ENCODE measurements at places on chromosomes 11 and 22.

GRCh38 chr11:106395716-106396349 is 318.4 kb downstream of the AASDHPPT start:
- DNase-seq: no peak
- no peak overlapping the region for H3K4me3 ChIP-seq
- H3K27ac ChIP-seq: no peak overlapping the region
- H3K4me1 ChIP-seq: no peaks in the 10 kb centered on the region
- no peaks in the 10 kb centered on the region for H3K27me3 ChIP-seq

- H3K27ac ChIP-seq: no peak overlapping the region
- H3K36me3 ChIP-seq: no peaks in the 10 kb centered on the region
- DNase-seq: no peak
- no peaks in the 10 kb centered on the region for H3K27me3 ChIP-seq
- H3K4me3 ChIP-seq: no peak overlapping the region
- H3K4me1 ChIP-seq: no peaks in the 10 kb centered on the region
Observed at GRCh38 chr11:116688202-116688540, 84.6 kb downstream of the BUD13 start.

- no peak overlapping the region for H3K4me3 ChIP-seq
- H3K27me3 ChIP-seq: no peaks in the 10 kb centered on the region
- no peak overlapping the region for H3K27ac ChIP-seq
- no peaks in the 10 kb centered on the region for H3K36me3 ChIP-seq
Observed at GRCh38 chr22:22429369-22430108, 79.0 kb downstream of the ZNF280B start.

- H3K27ac ChIP-seq: no peak overlapping the region
- H3K4me1 ChIP-seq: no peaks in the 10 kb centered on the region
- H3K27me3 ChIP-seq: no peaks in the 10 kb centered on the region
- DNase-seq: no peak
Observed at GRCh38 chr11:94673386-94673785, 94.8 kb upstream of the AMOTL1 start.

DNA sequence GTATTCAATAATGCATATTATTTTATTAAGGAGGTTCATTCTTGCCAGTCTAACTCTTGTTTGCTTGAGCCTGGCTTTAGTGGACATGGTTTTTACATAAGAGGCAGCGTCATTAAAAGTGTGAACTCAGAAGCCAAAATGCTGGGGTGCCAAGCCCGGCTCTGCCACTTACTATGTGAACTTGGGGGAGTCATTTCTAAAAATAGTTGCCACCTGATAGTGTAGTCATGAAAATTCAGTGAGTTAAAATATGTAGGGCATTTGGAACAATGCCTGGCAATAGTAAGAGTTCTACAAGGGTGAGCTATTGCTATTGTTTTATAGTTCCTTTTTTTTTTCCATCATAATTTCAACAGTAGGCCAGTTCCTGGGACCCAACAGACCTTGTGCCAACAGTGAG is 49.9 kb downstream of the TENM4 start:
- H3K27ac ChIP-seq: no peak overlapping the region
- no peak for DNase-seq
- H3K36me3 ChIP-seq: no peaks in the 10 kb centered on the region

DNA sequence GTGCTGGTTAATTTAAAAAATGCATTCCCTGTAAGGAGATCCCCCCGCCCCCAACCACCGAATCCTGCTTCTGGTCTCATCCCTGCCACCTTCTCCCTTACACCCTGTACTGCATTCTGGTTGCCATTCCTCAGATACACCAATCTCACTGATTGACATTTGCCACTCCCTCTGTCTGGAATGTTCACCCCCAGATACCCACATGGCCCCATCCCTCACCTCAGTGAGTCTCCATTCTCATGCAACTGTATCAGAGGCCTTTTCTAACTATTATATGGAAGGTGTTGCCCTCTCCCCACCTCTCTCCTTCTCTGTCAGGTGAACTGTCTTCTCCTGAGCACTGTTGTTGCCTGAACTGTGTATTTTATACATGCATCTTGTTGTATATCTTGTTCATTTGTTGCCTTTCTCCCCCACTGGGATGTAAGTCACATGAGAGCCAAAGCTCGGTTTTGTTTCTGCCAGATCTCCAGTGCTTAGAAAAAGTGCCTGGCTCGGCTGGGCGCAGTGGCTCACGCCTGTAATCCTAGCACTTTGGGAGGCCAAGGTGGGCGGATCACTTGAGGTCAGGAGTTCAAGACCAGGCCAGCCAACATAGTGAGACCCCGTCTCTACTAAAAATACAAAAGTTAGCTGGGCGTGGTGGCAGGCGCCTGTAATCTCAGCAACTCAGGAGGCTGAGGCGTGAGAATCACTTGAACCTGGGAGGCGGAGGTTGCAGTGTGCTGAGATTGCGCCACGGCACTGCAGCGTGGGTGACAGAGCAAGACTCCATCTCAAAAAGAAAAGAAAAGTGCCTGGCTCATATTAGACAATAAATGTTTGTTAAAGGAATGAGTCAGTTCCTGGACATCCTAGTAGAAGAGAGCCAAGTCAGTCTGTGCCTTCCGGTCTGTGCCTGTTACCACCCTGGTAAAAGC is 61.0 kb downstream of the TNRC6B start:
- H3K4me3 ChIP-seq: peak overlapping the region; percentile 1
- peaks cover 12% of the 10 kb centered on the region for H3K36me3 ChIP-seq
- peaks cover 50% of the 10 kb centered on the region for H3K4me1 ChIP-seq
- H3K27me3 ChIP-seq: no peaks in the 10 kb centered on the region

GRCh38 chr11:96101146-96101545 is 177.2 kb upstream of the MTMR2 start:
- H3K27ac ChIP-seq: no peak overlapping the region
- H3K36me3 ChIP-seq: no peaks in the 10 kb centered on the region
- H3K27me3 ChIP-seq: no peaks in the 10 kb centered on the region
- peaks cover 5% of the 10 kb centered on the region for H3K4me1 ChIP-seq
- H3K4me3 ChIP-seq: no peak overlapping the region

DNA sequence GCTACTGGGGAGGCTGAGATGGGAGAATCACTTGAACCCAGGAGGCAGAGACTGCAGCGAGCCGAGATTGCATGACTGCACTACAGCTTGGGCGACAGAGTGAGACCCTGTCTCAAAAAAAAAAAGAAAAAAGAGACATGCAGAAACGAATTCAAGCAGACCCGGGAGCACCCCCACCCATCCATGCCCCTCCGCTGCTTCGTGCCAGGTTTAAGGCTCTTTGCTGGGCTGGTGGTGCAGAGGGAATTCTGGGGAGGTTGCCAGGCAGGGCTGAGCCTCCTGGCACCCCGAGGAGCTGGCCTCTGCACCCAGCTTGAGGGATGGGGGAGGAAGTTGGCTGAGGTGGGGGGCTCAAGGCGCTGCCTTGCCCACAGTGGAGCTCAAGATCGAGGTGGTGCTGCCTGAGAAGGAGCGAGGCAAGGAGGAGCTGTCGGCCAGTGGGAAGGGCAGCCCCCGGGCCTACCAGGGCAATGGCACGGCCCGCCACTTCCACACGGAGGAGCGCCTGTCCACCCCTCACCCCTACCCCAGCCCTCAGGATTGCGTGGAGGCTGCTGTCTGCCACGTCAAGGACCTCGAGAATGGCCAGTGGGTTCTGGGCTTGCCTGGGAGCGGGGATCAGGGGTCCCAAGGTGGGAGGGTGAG is 6.0 kb downstream of the AIFM3 start:
- no peaks in the 10 kb centered on the region for H3K27me3 ChIP-seq
- H3K4me3 ChIP-seq: no peak overlapping the region
- no peaks in the 10 kb centered on the region for H3K36me3 ChIP-seq
- H3K27ac ChIP-seq: no peak overlapping the region
- H3K4me1 ChIP-seq: no peaks in the 10 kb centered on the region

- no peak for DNase-seq
- H3K27ac ChIP-seq: no peak overlapping the region
- no peaks in the 10 kb centered on the region for H3K36me3 ChIP-seq
- no peak overlapping the region for H3K4me3 ChIP-seq
- no peaks in the 10 kb centered on the region for H3K27me3 ChIP-seq
- no peaks in the 10 kb centered on the region for H3K4me1 ChIP-seq
Observed at GRCh38 chr11:12706545-12707499, 32.6 kb downstream of the TEAD1 start.

GRCh38 chr11:126136507-126136906 is 73.8 kb upstream of the CDON start:
- no peak overlapping the region for H3K4me3 ChIP-seq
- peaks cover 3% of the 10 kb centered on the region for H3K27me3 ChIP-seq
- H3K36me3 ChIP-seq: no peaks in the 10 kb centered on the region
- DNase-seq: no peak
- no peaks in the 10 kb centered on the region for H3K4me1 ChIP-seq

DNA sequence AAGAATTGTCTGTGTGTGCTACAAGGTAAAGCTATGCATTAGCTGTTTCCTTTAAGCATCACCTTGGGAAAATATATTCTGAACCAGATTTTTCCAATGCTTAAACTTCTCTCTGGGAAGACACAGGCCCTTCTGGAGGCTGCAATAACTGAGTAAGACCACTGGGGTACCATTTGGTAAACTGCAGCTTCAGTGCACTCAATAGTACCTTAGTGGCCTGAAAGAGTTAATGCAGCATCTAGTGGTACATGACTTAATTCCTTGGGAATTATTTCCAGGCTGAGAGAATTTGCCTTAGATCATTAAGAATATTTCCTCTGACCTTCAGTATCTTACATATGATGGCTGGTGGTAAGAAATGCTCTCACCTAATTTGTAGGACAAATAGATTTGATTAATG is 727.4 kb downstream of the DLG2 start:
- H3K27ac ChIP-seq: no peak overlapping the region
- DNase-seq: no peak
- no peak overlapping the region for H3K4me3 ChIP-seq

GRCh38 chr11:43947003-43947500 is 4.6 kb downstream of the C11orf96 start:
- H3K27ac ChIP-seq: no peak overlapping the region
- H3K4me3 ChIP-seq: no peak overlapping the region
- DNase-seq: no peak
- peaks cover 16% of the 10 kb centered on the region for H3K4me1 ChIP-seq
- peaks cover 26% of the 10 kb centered on the region for H3K27me3 ChIP-seq
- no peaks in the 10 kb centered on the region for H3K36me3 ChIP-seq

Data from effector memory CD4-positive, alpha-beta T cell (primary cell).